ENCODE measurements at places on chromosomes 2 and 18.
A peak's percentile ranks its signal among the peaks of the same experiment; 100 is the strongest.

DNA sequence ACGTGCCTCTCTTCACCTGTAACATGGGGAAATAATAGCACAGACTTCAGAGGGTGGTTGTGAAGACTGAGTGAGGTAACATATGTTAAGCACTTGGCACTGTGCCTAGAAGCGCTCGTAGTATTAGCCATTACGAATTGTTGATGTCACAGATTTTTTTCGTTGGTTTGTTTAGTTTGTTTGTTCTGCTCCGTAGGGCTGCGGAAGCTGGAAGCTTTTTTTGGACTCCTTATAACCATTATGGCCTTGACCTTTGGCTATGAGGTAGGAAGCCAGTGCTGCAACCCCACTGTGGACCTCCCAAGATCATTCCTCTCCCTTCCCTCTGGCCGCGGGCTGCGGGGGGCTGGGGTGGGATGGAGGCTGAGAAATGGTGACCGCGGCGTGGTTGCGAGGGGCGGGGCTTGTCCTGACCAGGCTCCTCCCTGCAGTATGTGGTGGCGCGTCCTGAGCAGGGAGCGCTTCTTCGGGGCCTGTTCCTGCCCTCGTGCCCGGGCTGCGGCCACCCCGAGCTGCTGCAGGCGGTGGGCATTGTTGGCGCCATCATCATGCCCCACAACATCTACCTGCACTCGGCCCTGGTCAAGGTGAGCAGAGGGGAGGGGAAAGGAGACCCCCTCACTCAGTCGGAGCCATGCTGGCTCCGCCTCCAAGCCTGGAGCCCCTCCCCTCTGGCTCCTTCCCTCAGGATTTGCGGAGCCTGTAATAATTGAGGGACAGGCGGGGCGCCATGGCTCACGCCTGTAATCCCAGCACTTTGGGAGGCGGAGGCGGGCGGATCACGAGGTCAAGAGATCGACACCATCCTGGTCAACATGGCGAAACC is 5.5 kb downstream of the SLC11A1 start:
- DNase-seq: peak; percentile 92

GRCh38 chr18:9135912-9136314 is 668 bp upstream of the ANKRD12 start:
- DNase-seq: peak; percentile 99

DNA sequence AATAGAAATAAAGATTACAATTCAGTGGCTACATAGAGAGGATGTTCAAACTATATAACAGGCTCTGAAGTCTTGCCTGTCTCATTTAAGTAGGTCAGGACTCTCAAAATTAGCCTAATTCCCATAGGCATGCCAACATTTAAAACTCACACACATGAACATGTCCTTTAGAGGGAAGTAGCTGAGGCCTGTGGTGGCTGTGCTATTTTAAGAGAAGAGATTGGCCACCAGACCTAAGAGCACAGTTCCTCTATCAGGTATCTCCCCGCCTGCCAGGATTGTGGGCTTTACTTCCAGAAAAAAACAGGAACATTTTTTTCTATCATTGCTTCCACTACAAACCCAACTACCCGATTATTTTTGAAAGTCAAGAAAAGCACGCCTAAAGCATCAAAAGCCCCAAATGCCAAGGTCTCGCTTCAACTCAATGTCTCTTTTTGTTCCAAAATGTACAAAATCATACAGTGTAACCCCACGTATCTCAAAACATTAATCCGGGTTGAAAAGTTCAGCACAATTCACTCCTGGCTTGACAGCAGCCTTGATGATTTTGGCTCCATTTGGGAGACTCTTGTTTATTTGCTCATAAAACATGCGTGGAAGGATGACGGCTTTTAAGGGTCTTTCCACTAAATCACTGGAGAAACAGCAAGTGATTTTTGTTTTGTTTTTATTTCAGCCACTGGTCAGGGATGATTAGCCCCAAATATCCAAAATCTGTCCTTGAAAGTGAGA is 15.3 kb downstream of the FHL2 start:
- DNase-seq: no peak

- no peak for DNase-seq
Observed at GRCh38 chr2:165017966-165018596, 62.8 kb upstream of the SLC38A11 start.

DNA sequence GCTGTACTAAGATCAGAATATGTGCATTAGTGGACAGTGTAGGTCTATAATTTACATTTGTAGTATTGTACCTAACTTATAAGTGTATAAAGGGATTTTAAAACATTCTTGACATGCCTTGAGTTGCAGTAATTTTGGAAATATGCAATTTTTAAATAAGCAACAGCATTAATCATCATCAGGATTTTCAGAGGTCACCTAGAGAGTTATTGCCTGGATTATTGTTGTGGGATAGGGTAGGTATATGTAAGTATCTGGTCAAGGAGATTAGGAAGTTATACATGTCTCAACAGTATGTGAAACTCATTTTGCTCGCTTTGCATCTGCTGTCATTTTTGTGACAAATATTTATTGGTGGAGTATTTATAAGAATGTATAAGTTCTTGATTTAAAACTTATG is 184.2 kb downstream of the WDR7 start:
- no peak for DNase-seq

DNA sequence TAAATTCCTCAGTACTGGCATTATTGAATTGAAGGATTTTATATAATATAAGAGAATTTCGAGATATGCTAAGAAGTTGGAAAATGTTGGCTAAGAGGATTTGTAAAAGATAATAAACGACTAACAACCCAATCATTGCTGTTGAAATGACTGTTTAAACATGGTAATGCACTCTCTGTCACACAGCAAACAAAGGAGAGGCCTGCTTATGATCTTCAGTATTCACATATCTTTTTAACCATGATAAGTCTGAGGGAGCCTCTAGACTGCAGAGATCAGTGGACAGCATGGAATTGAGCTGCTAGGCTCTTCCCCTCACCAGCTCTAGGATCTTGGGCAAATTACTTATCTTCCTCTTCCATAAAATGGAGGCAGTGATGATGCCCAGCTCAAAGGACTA is 2.7 kb downstream of the KCTD18 start:
- no peak for DNase-seq

DNA sequence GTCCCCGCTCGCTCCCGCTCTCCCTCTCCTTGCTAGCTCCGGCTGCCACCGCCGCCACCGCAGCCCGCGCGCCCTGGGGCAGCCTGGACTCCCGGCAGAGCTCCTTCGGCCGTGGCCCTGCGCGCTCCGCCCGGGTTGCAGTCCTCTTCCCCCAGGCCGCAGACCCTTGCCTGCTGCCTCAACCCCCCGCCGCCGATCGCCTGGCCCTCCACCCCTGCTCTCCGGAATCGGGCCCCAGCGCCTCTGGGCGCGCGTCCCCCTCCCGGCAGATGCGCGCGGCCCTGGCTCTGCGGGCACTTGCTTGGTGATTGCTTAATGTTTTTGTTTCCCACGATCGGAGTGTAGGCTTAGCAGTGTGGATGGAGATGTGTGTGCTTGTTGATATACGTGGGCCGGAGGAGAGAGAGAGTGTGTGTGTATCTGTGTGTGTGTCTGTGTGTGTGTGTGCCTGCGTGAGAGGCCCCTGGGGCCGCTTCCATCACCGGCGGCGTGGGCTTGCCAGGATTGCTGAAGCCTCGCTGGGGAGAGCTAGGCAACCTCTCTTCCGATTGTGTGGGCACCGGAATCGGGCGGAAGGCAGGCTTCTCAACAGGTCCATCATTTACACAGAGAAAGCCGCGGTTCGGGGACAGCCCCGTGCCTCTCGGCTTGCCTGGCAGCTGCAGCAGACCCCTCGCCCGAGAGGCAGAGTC is 877 bp downstream of the INHBB start:
- peak; percentile 64 for DNase-seq

DNA sequence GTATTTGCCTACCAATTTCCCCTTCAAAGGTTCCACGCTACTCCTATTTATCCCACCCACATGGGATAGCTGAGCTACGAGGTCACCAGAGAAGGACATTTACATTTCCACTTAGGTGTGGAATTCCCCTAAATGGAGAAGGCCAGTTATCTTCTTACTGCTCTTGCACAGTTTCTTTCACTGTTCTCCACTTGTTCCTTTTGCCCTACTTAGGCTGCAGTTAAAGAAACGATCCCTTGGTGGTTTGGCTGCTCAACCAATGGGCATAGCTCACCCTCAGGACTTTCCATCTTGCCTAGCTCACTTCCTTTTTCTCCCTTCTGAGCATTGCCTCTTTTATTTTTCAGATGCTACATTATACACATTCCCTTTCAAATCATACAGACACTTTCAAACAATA is 11.2 kb upstream of the NABP1 start:
- no peak for DNase-seq

GRCh38 chr2:220002699-220003098 is 375.3 kb downstream of the SLC4A3 start:
- no peak for DNase-seq
